ENCODE measurements at places on chromosomes 11 and 22.
A peak's percentile ranks its signal among the peaks of the same experiment; 100 is the strongest.

DNA sequence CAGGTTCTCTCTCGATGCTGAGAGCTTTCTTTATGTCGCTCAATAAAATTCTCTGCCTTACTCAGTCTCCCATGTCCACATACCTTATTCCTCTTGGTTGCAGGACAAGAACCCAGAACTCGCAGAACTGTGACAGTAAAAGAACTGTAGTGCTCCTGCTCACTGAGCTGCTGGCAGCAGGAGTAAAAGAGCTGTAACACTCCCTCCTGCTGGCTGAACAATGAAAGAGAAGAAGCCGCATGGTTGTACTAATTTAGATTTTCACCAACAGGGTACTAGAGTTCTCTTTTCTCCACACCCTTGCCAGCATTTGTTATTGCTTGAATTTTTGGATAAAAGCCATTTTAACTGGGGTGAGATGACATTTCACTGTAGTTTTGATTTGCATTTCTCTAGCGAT, 433.2 kb downstream of the GUCY1A2 start:
- DNase-seq = peak; percentile 51
- H3K4me1 ChIP-seq = peaks cover 5% of the 10 kb centered on the region
- no peaks in the 10 kb centered on the region for H3K36me3 ChIP-seq
- no peak overlapping the region for H3K27ac ChIP-seq
- no peak overlapping the region for H3K4me3 ChIP-seq

DNA sequence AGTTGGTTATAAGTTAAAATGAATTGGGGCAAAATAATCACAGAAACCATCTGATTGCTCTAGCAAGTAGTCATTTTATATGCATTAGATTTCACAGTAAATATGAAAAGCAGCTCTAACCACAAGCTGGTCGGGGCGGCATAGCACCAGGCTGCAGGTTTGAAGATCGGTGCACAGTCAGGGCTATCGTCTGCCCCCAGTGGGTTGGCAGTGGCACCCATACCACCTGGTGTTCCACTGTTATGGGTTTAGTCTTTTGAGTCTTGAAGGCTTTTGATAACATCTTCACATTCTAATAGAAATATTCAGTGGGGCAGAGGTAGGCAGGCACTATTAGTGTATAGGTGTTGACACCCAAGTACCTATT, 62.1 kb downstream of the GRK3 start:
- H3K4me1 ChIP-seq = no peaks in the 10 kb centered on the region
- H3K4me3 ChIP-seq = no peak overlapping the region
- DNase-seq = no peak
- H3K36me3 ChIP-seq = no peaks in the 10 kb centered on the region
- H3K27ac ChIP-seq = no peak overlapping the region
- no peaks in the 10 kb centered on the region for H3K27me3 ChIP-seq

GRCh38 chr11:105023003-105023402, at the start of gene CASP5:
Gene CASP5 (minus strand): TSS chr11:105023168. CDS start chr11:105023136, 32 bp downstream.
- peaks cover 11% of the 10 kb centered on the region for H3K4me1 ChIP-seq
- no peak for DNase-seq
- H3K27ac ChIP-seq = no peak within 1 kb of the TSS
- no peak within 1 kb of the TSS for H3K4me3 ChIP-seq

GRCh38 chr11:98183034-98183433, 837.7 kb upstream of the CNTN5 start:
- peaks cover 1% of the 10 kb centered on the region for H3K27me3 ChIP-seq
- peak overlapping the region; percentile 76 for H3K4me3 ChIP-seq
- H3K36me3 ChIP-seq = peaks cover 7% of the 10 kb centered on the region
- no peak for DNase-seq
- peaks cover 19% of the 10 kb centered on the region for H3K4me1 ChIP-seq

DNA sequence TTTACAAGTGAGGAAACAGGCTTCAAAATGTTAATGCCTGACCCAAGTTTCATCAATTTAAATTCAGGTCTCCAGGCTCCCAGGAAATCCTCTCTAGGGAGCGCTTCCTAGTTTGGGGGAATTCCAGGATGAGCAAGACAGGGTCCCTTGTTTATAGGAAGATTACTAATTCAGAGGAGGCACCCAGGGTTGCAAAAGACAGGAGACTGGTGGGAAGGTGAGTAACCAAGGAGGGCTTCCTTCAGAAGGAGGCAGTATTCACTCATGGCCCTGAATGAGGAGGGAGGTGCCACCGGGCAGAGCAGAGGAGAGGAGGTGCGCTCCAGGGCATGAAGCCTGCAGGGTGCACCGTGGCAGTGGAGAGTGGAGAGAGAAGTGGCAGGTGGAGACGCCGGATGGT, 1.6 kb downstream of the TMEM132A start:
- peaks cover 5% of the 10 kb centered on the region for H3K36me3 ChIP-seq
- peak overlapping the region; percentile 89 for H3K4me3 ChIP-seq
- peak; percentile 59 for DNase-seq
- peak overlapping the region; percentile 61 for H3K27ac ChIP-seq
- no peaks in the 10 kb centered on the region for H3K27me3 ChIP-seq

DNA sequence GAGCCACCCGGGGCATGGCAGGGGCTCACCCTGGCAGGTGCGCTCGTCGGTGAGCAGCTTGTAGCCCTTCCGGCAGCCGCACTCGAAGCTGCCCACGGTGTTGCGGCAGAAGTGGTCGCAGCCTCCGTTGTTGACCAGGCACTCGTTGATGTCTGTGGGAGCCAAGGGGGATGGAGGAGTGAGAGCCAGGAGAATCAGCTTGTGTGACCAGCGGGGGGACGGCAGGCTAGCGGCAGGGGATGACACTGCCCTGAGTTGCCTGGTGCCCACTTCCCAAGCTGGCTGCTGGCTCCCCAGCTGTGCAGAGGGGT, 44.7 kb upstream of the TTLL12 start:
- peaks cover 41% of the 10 kb centered on the region for H3K27me3 ChIP-seq
- H3K36me3 ChIP-seq = no peaks in the 10 kb centered on the region
- H3K27ac ChIP-seq = no peak overlapping the region
- H3K4me1 ChIP-seq = no peaks in the 10 kb centered on the region
- no peak for DNase-seq

GRCh38 chr11:101448881-101449442, 134.8 kb downstream of the TRPC6 start:
- peaks cover 27% of the 10 kb centered on the region for H3K4me1 ChIP-seq
- DNase-seq = no peak
- no peak overlapping the region for H3K4me3 ChIP-seq
- H3K27me3 ChIP-seq = no peaks in the 10 kb centered on the region
- H3K27ac ChIP-seq = no peak overlapping the region

GRCh38 chr11:100791860-100792259, 104.8 kb downstream of the ARHGAP42 start:
- H3K27ac ChIP-seq = no peak overlapping the region
- no peaks in the 10 kb centered on the region for H3K36me3 ChIP-seq
- H3K27me3 ChIP-seq = no peaks in the 10 kb centered on the region
- H3K4me1 ChIP-seq = no peaks in the 10 kb centered on the region
- no peak overlapping the region for H3K4me3 ChIP-seq

DNA sequence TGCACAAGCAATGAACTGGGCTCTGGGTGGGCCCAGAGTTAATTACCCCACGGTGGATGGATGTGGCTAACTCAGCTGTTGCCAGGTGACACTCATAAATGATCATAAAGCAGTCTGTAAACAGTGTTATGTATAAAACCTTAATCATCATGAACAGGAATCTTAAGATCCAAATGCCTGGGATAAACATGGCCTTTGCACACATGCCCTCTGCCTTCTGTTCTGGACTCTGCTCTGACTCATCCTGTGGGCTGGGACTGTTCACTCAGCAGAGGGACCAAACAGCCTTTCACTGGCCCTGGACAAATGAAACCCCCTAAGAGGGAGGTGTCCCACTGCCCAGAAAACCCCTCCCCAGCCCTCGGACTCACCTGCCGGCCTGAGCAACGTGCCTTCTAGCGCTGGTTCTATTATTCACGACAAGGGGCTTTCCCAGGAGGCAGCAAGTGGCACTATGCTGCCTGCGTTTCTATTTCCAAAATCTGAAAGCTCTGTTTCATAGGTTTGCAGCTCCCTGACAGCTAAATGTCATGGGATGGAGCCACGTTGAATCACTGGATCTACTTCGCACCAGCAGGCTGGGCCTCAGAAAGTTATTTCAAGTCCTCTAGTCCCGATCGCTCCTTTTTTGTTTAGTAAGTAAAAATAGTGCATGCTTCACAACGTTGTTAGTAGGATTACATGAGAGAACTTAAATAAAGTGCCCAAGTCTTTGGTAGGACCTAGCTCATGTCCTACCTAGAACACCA, 53.0 kb downstream of the LARGE1 start:
- no peaks in the 10 kb centered on the region for H3K27me3 ChIP-seq
- H3K4me1 ChIP-seq = no peaks in the 10 kb centered on the region
- no peak overlapping the region for H3K4me3 ChIP-seq
- H3K27ac ChIP-seq = peak overlapping the region; percentile 42
- DNase-seq = no peak

GRCh38 chr22:35217527-35217926, 39.8 kb upstream of the HMGXB4 start:
- H3K27ac ChIP-seq = no peak overlapping the region
- no peak for DNase-seq
- peaks cover 4% of the 10 kb centered on the region for H3K27me3 ChIP-seq
- H3K4me1 ChIP-seq = peaks cover 23% of the 10 kb centered on the region
- H3K4me3 ChIP-seq = no peak overlapping the region

GRCh38 chr11:114921697-114922096, 243.4 kb downstream of the NXPE2 start:
- H3K36me3 ChIP-seq = no peaks in the 10 kb centered on the region
- H3K27ac ChIP-seq = no peak overlapping the region
- H3K27me3 ChIP-seq = peaks cover 2% of the 10 kb centered on the region
- DNase-seq = no peak
- H3K4me3 ChIP-seq = no peak overlapping the region

- H3K4me3 ChIP-seq = peak overlapping the region; percentile 6
- H3K36me3 ChIP-seq = peaks cover 44% of the 10 kb centered on the region
- peaks cover 5% of the 10 kb centered on the region for H3K27me3 ChIP-seq
Measured at GRCh38 chr11:12864316-12865156, 144.6 kb upstream of the RASSF10 start.

All from HFFc6 (cell line).